ENCODE measurements at places on chromosomes 6 and 20.
A peak's percentile ranks its signal among the peaks of the same experiment; 100 is the strongest.

GRCh38 chr20:20547221-20547875 is 165.1 kb downstream of the RALGAPA2 start:
- peak; percentile 26 for DNase-seq

- DNase-seq = no peak
Measured at GRCh38 chr20:48220033-48220633, 434.9 kb upstream of the SULF2 start.

DNA sequence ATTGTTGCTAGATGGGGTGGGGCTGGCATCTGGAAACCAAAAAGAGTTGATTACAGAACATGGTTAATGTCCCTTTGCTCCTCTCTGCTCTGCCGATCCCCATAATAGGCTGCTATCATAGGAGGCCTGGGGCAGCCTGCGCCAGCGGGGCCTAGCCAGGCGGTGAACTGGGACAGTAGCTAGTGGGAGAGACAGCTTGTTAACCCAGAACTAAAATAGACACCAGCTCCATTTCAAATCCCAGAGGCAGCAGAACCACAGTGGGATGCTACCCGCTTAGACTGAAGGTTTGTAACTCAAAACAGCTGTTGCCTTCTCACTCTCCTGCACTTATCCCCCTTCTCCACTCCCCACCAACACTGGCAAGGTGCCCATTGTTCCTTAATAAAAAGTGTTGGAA is 98.5 kb downstream of the SSR1 start:
- no peak for DNase-seq

DNA sequence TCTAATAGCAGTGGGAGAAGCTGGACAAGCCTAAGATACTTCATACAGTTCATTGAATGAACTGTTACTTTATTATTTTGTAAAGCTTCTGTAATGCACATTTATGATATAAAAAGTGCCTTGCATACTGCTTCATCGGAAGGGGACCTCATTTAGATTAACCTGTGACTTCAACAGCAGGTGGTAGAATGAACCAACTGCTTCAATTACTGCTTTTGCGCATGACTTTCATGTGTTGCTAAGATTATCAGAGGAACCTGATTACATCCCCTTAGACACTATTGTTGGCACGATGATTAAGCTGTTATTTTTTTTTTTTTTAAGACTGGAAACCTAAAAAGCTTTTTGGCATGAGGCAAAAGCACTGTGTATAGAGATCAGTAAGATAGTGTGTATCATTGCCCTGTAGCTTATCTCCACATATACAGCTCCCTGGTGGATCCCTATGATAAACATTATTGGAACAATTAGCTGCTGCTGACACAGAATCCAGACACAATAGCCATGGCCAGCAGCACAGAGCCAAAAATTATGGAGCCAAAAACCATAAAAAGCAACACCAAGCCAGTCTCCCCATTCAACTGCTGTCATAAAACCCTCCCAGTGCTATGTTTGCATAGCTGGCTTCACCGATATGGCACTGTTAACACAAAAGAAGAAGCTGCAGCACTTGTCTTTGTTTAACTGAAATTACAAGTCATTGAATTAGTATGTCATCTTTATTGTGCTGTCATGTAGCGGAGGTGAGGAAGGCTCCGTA is 731.6 kb upstream of the MMS22L start:
- DNase-seq = no peak

- DNase-seq = no peak
Measured at GRCh38 chr6:169224185-169224695, 29.4 kb downstream of the THBS2 start.

DNA sequence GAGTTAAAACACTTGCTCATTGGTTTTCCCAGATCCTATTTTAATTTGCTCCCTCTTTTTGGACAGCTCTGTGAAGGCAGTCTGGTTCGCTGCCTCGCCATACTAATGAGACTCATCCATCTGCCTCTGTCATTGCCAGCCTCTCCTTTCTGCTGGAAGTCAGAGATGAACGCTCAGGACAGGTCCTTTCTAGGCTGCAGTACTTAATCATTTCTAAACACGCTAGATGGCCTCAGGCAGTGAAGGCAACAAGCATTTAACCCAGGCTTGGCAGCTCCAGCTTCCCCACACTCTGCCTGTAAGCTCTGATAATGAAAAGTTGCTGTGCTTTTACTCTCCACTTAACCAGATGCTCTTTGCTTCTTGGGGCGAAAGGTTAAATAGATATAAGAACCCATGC is 286.7 kb upstream of the POU3F2 start:
- DNase-seq = no peak

DNA sequence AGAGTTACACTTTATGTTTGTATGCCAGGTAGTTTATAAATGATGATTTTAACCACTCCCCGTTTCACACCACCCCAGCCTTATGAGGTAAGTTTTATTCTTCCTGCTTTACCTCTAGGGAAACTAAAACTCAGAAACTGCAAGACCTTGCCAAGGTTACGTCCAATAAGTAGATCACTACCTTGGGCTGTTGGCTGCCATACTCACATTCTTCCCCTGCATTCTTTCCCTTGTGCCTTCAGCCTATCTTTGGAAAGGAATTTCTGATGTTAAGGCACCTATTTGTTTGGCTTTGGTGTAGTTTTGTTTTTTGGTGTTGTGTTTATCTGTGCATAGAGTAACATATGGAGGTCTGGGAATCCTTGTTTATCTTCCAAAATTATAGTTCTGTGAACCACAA is 122.1 kb downstream of the UST start:
- DNase-seq = no peak

- no peak for DNase-seq
Measured at GRCh38 chr20:5364136-5364821, 47.5 kb upstream of the PROKR2 start.

GRCh38 chr6:3422435-3423070 is 34.3 kb downstream of the SLC22A23 start:
- no peak for DNase-seq

- DNase-seq = no peak
Measured at GRCh38 chr20:53708129-53708968, 114.7 kb upstream of the ZNF217 start.

DNA sequence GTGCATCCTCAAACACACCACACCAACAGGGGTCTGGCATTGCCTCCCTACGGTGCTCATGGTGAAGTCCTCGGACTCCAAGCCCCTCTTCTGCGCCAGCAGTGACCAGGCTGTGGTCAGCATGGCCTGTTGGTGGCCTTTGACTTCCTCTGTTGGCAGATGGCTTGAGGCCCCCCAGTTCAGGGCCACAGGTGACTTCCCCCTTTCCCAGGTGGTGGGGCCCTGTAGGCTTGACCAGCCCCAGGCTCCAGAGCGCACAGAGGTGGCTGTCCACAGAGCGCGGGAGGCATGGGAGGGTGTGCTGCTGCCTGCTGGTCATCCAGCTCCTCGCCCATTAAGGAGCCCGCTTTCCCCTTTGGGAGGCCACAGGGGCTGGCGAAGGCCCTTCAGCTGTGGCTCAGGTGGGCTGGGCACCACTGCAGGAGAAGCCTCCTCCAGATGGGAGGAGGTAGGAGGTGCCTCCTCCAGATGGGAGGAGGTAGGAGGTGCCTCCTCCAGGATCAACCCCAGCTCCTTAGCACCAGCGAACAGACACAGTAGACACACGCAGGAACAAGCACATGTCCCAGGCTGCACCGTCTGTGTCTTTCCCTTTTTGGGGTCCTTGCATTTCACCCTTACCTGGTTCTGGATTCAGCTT is 52.1 kb upstream of the BHLHE23 start:
- DNase-seq = no peak

DNA sequence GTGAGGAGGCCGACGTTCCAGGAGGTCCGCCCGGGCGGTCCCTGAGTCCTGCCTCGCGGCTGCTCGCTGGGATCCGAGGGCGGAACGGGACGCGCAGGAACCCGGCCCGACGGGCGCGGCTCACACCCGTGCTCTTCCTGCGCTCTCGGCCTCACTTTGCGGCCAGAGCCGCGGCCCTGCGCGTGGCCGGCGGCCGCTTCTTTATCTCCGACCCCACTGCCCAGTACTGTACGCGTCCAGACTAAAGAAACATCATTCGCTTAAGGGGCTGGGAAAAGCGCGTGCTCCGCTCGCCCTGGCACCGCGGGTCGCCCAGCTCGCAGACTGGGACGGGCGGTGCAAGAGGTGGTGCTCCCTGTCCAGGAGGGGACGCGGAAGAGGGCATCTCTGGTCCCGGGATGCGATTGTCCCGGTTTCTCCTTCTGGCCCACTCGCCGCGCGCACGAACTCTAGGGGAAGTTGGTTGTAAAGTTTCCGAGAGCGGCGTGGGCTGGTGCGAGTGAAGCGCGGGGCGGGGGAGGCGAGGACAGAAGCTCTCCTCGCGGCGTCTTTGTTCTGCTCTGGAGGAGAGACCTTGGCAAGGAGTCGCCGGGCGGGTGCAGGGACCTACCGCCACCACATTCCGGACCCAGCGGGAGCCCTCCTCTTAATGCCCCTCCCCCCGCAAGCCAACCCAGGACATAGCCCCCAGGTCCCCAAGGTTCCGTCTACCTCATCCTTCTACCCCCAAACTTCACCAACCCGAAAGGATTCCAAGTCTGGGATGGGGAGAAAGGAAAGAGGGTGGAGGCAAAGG is 71.0 kb downstream of the SOX4 start:
- no peak for DNase-seq

GRCh38 chr6:18513253-18513798 is 126.2 kb downstream of the RNF144B start:
- no peak for DNase-seq
